Smooth muscle cell of the umbilical artery (primary cell): ENCODE measurements at places on chromosomes 7 and 10. TPM values are rescaled to one million over a fixed set of nuclear protein-coding genes. Genes with fewer than 3 reads are reported as not detected.

Gene FBXO24
- 0.30 and 0.32 TPM in 2 replicates for total RNA-seq

Gene EN2
- total RNA-seq, result under 0.01 TPM in 1 of 2 replicates, not detected in the other

Gene ZDHHC6
- 24.5 and 24.9 TPM in 2 replicates for total RNA-seq

Gene BZW2
- 70.7 and 128 TPM in 2 replicates for total RNA-seq

Gene PRR15
- under 0.01 and 1.2 TPM in 2 replicates for total RNA-seq

Gene LHFPL3
- total RNA-seq, result not detected in 2 replicates

Gene WNT8B
- total RNA-seq, result not detected in 2 replicates

Gene SPDYE1
- total RNA-seq, result not detected in 2 replicates

Gene VAX1
- not detected in 2 replicates for total RNA-seq

Gene STN1
- total RNA-seq, result 36.8 and 37.9 TPM in 2 replicates

Gene AKR1C4
- not detected in 2 replicates for total RNA-seq

Gene MRLN
- not detected in 2 replicates for total RNA-seq

Gene WEE2
- total RNA-seq, result not detected in 2 replicates

Gene FAM237B
- 0.05 TPM in 1 of 2 replicates, not detected in the other for total RNA-seq

Gene ARID5B
- 22.8 and 25.2 TPM in 2 replicates for total RNA-seq

Gene HOXA4
- 0.60 and 0.89 TPM in 2 replicates for total RNA-seq

Gene WASHC2A
- 39.2 and 47.6 TPM in 2 replicates for total RNA-seq

Gene PON1
- total RNA-seq, result not detected in 2 replicates

Gene WNT16
- total RNA-seq, result 0.30 and 0.42 TPM in 2 replicates

Gene ANKRD30A
- total RNA-seq, result not detected in 2 replicates

Gene DKK1
- 172 and 266 TPM in 2 replicates for total RNA-seq

Gene MYOZ1
- total RNA-seq, result 0.05 and 0.30 TPM in 2 replicates

Gene HMX3
- total RNA-seq, result not detected in 2 replicates

Gene FEZF1
- total RNA-seq, result not detected in 2 replicates

Gene PAX4
- total RNA-seq, result not detected in 2 replicates

Gene PIK3CG
- not detected in 2 replicates for total RNA-seq

Gene VKORC1L1
- total RNA-seq, result 19.9 and 34.2 TPM in 2 replicates

Gene GNGT1
- not detected in 2 replicates for total RNA-seq

Gene PGAM1
- total RNA-seq, result 483 and 606 TPM in 2 replicates

Gene CFAP43
- total RNA-seq, result under 0.01 and 0.18 TPM in 2 replicates

Gene EFCAB10
- total RNA-seq, result 0.32 TPM in 1 of 2 replicates, not detected in the other

Gene GIMAP1
- under 0.01 TPM in 1 of 2 replicates, not detected in the other for total RNA-seq

Gene SSC4D
- 0.59 and 0.65 TPM in 2 replicates for total RNA-seq

Gene TMEM273
- not detected in 2 replicates for total RNA-seq
